HEK293T (cell line): ENCODE measurements at places on chromosomes 3 and 15.

GRCh38 chr3:114827495-114827894 is 319.6 kb downstream of the ZBTB20 start:
- peak; percentile 33 for DNase-seq

- DNase-seq = no peak
Observed at GRCh38 chr3:53065841-53066480, 20.1 kb upstream of the SFMBT1 start.

GRCh38 chr15:32667321-32667720 is 25.8 kb downstream of the SCG5 start:
- DNase-seq = no peak

DNA sequence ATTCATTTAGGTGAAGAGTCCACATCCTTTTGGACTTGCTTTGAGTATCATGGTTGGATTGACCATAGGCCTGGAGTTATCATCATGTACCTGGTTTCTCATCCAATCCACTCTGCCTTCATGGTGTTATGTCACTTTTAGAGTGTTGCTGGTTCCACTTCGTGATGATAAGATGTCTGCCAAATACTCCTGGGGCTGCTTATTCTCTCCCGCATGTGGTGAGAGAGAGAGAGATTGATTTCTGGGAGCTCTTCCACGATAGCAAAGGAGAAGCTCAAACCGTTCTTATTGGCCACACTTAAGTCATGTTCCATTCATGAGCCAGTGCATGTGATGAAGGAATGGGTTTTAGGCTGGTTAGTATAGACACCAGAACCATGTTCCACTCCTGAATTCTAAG is 47.6 kb downstream of the MITF start:
- DNase-seq = no peak

GRCh38 chr15:53448232-53449015 is 311.0 kb downstream of the WDR72 start:
- no peak for DNase-seq
